ENCODE measurements at places on chromosomes 1 and 21.

GRCh38 chr1:116359060-116359830, 13.8 kb upstream of the ATP1A1 start:
- DNase-seq: no peak

- DNase-seq: no peak
Observed at GRCh38 chr21:41706263-41706639, 60.6 kb downstream of the RIPK4 start.

- no peak for DNase-seq
Observed at GRCh38 chr21:42219606-42220137, 732 bp downstream of the ABCG1 start.

- DNase-seq: no peak
Observed at GRCh38 chr1:225371366-225372010, 56.4 kb downstream of the LBR start.

DNA sequence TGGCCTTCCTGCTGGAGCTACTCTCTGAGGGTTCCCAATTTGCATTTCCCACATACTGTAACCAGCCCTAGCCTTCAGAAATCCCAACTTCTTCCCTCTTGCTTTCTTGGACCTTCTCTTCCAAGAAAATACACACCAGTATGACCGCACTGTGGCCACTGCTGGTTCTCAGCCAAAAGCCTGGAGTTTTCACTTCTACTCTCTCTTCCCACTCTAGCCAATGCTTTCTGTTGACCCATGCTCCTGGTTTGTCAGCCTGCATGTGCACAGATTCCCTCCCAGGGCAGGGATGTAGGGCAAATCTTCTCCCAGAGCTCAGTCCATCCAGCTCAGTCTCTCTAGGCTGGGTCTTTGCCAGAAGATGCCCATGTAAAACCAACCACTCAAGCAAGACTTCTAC, 664 bp downstream of the SLAMF1 start:
- no peak for DNase-seq

DNA sequence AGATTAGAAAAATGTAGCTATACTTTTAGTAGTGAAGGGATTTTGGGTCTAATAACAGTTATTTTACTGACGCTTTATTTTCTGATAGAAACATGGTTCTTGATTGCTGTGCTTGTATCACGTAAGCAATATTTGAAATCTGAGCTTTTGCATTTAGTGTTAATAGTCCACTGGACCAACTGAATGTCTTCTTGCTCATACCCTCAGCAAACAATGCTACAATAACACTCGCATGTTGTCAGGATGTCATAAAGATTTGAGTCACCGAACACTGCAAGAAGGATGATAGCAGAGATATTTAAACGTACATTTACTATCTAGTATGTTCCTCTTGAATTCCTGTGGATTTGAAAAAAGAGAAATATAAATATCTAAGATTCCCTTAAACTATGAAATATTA, 7.5 kb downstream of the DYRK1A start:
- DNase-seq: no peak

DNA sequence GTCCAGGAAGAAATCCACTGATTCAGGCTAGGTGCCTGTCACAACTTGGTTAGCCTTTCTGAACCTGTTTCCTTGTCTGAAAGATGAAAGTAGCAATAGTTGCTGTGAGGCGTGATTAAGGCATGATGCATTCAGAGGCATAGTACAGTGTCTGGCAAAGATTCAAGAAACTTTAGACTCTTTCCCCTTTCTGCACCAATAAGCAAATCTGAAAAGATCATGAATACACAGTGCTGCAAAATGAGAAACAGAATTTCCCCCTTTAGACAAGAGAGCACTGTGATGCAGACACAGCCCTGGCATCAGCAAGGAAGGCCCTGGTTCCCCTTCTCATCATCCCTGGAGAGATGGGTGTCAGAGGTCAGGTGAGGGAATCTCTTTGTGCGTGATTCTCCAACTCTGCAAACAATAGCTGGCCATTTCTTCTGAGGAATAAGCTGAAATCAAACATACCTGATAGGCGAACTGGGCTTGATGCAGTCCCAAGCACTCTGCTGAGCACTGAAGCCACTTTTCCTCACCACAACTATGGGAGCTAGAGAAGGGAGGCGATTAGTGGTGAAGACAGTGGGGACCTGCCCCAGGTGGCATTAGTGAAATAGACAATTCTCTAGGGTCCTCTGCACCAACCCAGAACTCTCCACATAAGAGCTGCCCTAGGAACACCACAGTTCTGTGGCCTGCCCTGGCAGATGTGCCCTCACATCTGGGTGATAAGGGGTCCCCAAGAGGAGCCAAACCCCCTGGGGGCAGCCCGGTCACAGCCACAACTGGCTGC, 41.7 kb downstream of the ITPKB start:
- no peak for DNase-seq

DNA sequence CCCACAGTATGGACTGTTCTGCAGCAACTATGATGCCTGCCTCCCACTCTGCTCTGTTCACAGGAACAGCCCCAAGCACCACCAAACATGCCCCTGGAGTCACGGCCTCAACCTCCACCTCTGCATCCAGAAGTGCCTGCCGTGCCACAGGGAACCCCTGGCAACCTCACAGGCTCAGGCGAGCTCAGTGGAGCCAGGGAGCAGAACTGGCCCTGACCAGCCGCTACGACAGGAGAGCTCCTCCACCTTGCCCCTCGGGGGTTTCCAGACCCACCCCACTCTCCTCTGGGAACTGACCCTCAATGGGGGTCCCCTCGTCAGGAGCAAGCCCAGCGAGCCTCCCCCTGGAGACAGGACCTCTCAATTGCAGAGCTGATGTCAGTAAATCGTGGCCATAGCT, 13.0 kb downstream of the MRAP start:
- DNase-seq: no peak

DNA sequence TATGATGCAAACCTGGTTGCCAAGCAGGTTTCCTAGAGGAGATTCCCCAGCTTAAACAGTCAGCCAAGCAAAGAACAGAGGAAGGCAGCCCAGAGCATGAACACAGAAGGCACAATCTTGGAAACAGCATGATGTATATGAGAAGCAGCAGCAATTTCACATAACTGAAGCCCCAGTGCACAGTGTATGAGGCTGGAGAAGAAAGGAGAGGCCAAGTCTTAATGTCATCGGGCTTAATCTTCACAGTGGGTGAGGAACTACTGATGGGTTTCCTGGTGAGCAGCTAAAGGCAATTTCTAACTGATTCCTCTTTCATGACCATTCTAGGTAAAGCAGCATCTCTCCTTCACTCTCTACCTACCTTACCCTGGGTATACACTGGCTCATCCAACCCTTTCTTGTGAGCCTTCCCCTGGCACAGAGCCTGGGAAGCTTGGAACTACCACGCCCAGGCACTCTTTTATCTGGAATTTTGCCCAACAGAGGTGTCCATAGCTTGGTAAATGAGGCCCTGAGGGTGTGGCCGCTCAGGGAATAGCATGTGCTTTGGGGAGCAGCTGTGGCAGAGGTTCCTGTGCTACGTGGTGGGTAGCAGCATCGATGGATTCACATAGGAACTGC, 22.0 kb downstream of the FYB2 start:
- no peak for DNase-seq

DNA sequence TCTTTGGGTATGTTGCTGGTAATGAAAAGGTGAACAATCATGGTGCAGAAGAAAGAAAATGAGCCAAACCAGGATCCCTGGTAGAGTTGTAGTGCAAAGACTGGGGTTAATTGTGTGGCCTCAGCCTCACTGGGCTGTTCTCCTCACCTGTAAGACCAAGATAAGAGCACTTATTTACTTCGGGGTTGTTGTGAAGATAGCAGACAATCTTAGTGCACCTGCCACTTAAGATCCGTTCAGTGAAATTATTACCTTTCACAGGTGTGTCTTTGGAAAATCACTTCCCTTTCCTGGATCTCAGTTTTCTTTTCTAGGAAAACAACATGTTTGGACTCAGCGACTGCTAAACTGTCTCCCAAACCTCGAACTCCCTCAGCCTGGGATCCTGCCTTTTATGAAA, 1.3 kb upstream of the FGGY start:
- DNase-seq: no peak

DNA sequence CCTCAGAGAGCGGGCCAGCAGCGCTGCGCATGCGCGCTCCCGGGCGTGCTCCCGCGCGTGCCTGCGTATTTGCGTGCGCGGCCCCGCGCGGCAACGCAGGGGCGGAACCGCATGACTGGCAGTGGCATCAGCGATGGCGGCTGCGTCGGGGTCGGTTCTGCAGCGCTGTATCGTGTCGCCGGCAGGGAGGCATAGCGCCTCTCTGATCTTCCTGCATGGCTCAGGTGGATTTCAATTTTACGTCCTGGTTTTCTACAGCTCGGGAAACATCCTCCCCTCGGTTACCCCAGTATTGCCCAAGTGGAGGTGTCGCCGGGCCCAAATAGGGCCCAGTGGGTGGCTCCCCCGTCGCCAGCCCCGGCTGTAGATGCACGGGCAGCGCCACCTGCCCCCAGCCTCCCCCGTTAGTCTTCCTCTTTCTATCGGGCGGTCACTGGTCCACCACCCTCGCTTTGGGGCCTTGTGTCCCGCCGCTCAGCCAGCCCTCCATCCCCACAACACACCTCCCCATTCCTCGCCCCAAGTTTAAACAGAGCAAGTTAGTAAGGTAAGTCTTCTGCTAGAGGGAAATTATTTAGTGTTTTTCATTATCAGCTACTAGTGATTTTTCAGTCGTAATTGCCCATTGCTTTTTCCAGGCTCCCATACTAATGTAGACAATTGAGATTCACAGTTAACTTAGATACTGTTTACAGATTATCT, at the start of gene LYPLAL1:
TSS of gene LYPLAL1 (plus strand) at position 121 of the 702 bp plus-strand sequence. CDS start at position 134, 13 bp downstream.
- peak; percentile 84 for DNase-seq

GRCh38 chr1:232292818-232293217, 337.1 kb downstream of the SIPA1L2 start:
- DNase-seq: no peak

GRCh38 chr1:100627054-100627716, 89.2 kb downstream of the GPR88 start:
- no peak for DNase-seq

DNA sequence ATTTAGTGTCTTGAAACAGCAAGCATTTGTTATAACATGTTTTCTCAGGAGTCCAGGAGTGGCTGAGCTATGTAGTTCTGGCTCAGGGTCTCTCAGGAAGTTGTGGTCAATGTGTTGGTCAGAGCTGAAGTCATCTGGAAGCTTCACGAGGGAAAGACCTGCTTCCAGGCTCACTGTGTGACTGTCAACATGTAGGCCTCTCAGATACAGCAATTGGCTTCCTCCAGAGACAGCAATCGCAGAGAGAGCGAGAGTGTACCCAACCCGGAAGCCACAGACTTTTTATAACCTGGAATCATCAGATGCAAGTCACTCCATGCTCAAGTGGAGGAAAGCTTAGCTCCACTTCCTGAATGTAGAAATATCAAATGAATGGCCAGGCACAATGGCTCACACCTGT, 40.9 kb downstream of the TNFRSF9 start:
- no peak for DNase-seq

DNA sequence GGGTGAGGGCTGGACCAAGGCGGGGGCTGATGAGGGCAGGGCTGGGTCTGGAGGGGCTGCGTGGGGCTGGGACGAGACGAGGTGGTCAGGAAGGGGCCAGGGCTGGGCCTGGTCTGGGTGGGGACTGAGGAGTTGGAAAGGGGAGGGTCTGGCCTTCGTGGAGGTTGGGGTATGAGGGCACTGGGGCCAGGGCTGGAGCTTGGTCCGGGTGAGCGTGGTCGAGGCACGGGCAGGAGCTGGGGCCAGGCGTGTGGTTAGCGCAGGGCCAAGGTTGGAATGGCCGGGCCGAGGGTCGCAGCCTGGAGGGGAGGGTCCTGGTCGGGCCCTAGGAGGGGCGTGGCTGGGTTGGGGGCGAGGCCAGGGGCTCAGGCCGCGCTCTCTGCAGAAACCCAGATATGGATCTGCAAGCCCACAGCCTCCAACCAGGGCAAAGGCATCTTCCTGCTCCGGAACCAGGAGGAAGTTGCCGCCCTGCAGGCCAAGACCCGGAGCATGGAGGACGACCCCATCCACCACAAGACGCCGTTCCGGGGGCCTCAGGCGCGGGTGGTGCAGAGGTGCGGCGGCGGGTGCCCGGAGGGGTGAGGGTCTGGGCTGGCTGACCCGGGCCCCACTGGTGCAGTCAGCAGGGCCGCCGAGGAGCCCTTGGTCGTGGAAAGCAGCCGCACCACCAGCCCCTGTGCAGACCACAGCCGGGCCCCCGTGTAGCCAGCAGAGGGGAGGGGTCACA, 9.0 kb downstream of the TTLL10 start:
- no peak for DNase-seq

DNA sequence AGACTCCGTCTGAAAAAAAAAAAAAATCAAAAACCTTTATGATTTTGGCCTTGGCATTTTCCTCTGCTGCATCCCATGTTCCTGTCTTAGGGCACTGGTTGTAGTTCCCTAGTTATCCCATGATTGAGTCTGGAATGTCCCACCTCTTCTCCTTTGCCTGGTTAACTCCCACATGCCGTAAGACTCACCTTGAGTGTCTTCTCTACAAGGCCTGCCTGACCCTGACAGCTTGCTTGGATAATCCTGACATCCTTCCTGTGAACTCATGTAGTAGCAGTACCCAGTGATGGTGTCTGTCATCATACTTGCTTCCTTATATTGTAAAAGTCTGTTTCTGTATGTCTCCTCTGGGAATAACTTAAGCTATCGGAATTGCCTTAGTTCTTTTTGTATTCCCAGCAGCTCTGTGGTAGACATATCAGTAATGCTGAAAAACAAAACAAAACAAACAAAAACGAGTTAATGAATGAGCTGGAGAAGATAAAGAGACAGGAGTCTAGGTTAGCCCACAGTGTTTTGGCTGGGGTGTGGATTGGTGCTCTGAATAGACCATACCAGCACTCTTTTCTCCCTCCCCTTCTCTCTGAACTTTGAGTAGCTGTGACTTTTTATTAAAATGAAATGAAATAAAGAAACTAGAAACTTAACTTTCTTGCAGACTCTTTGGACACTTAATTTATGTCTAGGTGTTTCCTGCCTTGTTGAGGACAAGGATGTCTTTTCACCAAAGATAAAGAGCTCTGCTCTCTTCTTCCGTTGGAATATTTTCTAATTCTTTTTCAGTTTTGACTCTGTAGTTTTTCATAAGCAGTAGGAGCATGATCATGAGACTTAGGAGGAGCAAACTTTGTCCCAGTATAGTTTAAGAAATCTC, 15.1 kb downstream of the NEK7 start:
- no peak for DNase-seq

- no peak for DNase-seq
Observed at GRCh38 chr1:179921472-179921871, 33.1 kb upstream of the CEP350 start.

Measured in T1000 (cell line).